ENCODE measurements at places on chromosomes 6 and 20.

GRCh38 chr6:63437058-63437457, 117.3 kb upstream of the LGSN start:
- DNase-seq, result no peak

GRCh38 chr6:163253556-163254213, 160.8 kb upstream of the QKI start:
- no peak for DNase-seq

DNA sequence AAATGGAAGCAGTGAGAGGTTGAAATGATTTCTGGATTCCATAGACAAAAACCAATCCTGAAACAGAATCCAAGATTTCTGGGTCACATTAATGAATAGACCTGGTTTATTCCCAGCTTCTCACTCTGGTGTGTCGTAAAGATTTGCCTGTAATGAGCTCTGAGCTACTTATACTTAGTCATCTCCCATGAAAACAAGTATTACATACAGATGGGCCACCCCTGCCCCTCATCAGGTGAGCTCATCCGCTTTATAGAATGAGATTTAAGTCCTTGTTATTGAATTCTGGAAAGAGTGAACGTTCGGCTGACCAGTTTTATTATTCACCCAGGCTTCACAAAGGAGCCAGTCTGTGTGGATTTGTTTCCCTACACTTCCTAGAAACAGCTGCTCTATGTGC, 47.1 kb upstream of the TMEM181 start:
- no peak for DNase-seq

- no peak for DNase-seq
Observed at GRCh38 chr6:9116026-9116425, 680.7 kb upstream of the SLC35B3 start.

DNA sequence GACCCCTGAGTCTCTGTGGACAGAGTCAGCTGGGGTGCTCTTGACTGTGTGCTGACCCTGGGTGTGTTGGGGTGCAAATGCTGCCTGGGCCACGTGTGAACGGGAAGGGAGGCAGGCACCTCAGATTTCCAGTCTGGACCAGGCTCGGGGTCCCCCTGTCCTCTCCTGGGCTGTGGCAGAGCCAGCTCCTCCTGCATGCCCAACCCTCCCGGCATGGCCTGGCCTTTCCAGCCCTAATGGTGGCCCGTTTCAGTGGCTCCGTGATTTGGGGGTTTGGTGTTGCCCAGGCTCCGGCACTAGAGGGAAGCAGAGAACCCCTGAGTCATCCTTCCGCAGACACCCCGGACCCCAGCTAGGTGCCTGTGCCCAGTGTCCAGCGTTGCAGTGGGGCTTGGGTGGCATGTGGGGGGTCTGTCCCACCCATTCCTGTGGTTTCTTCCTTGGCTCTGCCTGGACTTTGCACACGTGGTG, 9.1 kb downstream of the RBM38 start:
- no peak for DNase-seq

DNA sequence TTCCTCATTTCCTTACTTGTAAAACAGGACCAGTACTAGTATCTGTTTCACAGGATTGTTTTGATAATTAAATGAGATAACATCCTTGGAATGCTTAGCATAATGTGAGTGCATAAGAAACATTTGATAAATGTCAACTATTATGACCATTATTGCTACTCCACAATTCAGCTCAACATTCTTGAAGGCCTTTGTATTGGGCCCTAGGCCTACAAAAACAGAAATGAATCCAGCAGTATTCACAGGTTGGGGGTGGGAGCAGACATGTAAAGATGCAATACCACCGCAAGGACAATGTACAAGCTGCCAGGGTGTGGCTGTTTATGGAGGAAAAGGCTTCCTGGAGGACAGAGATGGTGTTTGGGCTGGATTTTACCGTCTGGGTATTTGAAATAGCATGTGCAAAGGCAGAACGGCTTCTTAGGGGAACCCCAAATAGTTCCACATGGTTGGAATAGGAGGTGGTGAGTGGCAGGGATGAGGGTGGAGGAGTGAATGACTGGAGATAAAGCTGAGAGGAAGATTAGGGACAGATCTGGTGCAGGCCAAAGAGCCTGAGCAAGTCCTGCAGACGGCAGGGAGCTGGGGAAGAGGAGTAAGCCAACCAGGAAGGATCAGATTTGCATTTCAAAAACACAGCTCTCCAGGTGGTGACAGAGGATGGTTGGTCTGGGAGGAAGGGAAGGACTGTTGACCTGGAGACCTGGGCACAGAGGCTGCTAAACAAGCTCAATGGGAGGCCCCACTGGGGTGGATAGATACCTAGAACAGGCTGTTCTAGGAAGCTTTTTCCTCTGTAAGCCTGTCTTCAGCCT, 57.0 kb upstream of the EPB41L1 start:
- DNase-seq, result peak; percentile 52

DNA sequence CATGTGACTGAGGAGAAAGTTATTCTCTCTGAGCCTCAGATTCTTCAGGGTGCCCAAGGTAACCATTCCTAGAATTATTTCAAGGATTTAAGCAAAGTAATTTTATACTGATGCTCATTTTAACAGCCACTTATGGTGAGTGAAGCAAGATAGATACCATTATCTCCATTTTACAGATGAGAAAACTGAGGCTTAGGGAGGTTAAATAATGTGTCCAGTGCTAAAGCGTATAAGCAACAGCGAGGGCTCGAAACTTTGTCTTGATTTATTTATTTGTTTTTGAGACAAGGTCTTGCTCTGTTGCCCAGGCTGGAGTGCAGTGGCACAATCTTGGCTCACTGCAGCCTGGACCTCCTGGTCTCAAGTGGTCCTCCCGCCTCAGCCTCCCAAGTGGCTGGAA, 53.6 kb downstream of the FOXF2 start:
- DNase-seq, result no peak

GRCh38 chr20:36528176-36528874, 13.0 kb upstream of the MYL9 start:
- no peak for DNase-seq

- peak; percentile 29 for DNase-seq
Observed at GRCh38 chr20:48760403-48760983, 67.3 kb downstream of the PREX1 start.

GRCh38 chr6:117829594-117830319, 77.3 kb upstream of the SLC35F1 start:
- DNase-seq, result peak; percentile 3

- DNase-seq, result no peak
Observed at GRCh38 chr20:774016-774659, 5.8 kb upstream of the SLC52A3 start.

DNA sequence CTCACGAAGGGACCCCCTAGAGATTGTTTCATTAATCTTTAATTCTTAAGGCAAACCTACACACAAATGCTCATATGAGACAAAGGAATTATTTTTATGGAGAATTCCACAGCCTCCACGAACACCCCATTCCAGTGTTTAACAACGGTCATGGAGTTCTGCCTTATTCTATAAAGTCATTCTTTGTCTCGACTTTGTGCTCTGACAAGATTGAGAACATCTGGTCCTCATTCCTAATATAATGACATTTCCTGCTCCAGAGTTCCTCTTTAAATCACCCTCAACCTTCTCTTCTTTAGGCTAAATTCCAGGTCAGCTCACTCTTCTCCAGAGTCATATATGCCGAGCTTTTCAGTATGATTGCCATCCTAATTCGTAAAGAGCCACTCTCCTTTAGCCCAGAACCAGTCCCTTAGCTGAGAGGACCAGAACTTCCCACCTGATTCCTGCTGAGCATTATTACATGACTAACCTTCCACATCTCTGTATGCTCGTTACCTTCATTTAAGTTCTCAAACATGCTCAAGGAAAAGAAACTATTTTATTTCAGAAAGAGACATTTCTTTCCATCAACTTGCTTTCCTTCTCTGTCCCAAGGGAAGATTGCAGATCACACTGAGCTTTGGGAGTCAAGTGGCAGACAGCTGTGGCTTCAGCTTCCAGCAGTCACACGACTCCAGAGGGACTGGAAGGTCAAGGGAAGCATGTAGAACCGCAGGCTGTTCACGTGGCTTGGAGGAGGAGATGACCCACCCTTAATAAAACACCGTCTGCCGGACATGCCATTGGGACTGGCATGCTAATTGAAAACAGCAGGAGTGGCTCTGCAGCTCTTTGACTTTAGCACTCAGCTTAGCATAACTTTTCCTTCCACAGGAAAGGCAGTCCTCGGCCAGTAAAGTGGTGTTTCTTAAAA, 467.1 kb upstream of the HSF2 start:
- DNase-seq, result no peak

DNA sequence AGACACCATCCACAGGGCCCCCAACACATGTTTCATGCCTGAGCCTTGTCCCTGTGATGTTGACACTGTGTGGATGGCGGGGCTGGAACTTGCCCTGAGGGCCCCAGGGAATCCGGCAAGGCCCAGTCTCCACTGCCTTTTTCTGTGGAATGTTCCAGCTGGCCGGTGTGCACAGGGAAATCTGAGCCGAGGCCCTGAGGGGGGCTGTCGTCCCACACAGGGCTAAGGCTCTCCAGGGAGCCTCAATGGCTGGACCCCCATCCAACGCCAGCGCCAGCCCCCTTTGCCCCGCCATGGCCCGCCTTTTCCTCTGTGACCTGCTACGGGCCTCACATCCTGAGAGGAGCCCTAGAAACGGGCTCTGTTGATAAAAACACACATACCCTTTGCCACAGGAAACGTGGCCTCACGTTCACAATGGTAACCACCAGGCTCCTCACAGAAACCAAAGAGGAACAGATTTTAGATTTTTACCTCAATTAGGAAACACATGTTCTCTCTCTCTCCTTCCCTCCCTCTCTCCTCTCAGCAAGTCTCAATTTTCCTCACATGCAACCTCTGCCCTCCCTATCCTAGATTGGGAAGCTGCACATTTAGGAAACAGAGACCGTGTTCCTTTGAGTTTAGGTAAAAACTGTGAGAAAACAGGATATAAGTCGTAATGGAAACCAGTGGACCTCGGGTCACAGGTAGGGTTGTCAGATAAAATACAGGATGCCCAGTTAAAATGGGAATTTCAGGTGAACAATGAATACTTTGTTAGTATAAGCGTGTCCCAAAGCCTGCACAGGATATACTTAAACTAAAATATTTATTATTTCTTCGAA, 13.7 kb upstream of the ZNF831 start:
- DNase-seq, result no peak

GRCh38 chr20:11459090-11459890, 458.4 kb upstream of the BTBD3 start:
- no peak for DNase-seq

DNA sequence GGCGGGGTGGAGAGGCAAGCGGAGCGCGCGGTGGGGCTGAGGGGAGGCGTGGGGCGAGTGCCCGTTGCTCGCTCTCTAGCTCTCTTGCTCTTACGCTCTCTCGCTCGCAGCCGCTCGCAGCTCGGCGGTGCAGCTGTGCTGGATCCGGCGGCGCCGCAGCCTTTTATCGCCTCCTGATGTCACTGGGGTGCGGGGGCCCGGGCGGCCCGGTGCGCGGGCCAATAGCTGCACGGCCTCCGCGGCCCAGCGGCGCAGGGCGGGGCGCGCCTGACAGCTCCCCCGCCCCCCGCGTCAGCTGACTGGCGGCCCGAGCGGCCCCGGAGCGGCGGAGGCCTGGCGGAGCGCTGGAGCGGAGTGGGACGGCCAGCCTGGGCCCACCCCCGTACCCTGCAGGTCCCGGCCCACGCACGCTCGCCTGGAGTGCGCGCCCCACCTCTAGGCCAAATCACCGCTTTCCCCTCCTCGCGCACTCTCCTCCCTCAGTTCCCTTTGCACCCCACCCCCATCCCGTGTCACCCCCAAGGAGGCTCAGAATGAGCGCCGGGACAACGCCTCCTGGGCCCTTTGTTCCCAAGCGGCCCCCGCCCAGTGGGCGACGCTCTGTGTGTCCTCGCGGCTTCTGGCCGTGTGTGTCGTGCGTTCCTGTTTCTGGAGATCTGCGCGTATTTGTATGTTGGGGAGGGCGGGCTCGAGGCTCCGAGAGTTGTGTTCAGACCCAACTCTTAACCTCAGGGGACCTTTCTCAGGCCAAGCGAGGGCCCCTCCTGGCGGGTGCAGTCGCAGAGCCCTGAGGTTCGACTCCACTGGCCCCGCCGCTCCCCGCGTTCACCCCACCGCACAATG, at the start of gene MAFB:
TSS of gene MAFB (minus strand) at position 137 of the 843 bp plus-strand sequence. CDS start 386 bp downstream, outside the sequence.
- DNase-seq, result peak; percentile 67

- DNase-seq, result no peak
Observed at GRCh38 chr20:19907326-19908056, 109.7 kb upstream of the NAA20 start.

DNA sequence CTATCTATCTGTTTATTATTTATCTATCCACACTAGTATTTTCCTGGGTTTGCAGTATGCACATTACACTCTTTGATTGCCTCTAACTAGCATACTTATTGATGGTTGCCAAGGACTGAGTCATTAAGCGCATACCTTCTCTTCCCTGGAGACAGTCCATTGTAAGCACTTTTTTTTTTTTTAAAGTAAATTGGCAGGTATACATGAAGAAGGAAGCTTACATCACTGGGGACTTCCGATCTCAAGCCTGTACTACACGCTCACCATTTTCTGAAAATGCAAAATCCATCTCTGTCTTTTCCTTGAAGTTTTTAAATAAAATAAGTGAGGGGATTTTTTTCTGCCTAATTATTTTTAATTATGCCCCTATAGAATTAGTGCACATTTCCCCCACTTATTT, 63.5 kb downstream of the HMGN3 start:
- DNase-seq, result no peak

DNA sequence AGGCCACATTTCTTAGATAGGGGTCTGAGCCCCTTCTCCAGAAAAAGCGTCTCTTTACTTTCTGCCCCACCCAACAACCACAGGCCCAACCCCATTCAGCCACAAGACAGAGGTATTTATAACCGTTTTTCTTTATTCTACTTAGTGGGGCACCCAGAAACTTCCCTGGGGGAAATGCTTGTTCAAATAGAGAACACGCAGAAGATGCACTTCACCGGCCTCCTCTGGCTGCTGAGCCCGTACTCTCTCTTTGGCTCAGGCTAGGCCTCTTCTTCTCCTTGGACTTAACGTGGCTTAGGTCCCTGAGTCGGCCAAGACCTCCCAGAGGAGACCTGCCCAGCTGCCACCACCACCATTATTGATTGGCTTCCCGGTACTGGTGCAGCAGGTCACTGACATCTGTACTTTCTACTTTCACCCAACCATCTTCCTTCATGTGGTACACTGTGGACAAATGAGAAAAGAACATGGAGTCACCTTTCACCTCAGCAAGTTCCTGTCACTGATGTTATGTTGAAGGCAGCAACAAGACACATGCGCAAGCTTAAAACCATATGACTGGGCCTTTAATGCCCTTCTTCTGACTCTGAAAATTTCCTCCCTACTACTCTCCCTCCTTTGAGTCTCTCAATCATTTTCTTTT, 2.2 kb upstream of the TAP2 start:
- no peak for DNase-seq

DNA sequence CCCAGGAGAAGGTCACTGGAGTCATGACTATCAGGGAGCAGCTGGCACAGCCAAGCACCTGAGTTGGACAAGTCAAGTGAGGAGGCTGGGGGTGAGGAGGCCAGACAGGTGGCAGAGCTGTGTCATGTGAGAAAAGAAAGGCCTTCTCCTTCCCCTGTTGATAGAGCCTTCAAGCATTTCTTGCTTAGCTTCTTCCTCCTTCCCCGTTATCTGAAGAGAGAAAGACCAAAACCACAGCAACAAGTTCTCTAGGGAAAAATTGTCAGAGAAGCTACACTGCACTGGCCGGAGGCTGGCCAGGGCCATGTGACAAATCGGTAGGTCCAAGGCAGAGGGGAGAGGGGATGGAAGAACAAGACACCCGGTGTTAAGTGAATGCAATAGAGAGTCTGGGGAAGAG, 202.1 kb upstream of the PRDM1 start:
- DNase-seq, result no peak

- no peak for DNase-seq
Observed at GRCh38 chr6:140440223-140440835, 1065.9 kb upstream of the CITED2 start.

GRCh38 chr20:61417221-61417941, 165.3 kb downstream of the CDH4 start:
- DNase-seq, result peak; percentile 61

Measured in RPMI8226 (cell line).